ENCODE measurements at places on chromosomes 5 and 9.

GRCh38 chr5:66230551-66230950, 86.5 kb downstream of the SREK1 start:
- no peak for DNase-seq

- DNase-seq = no peak
Observed at GRCh38 chr9:69028754-69029153, 6.8 kb upstream of the FXN start.

- DNase-seq = no peak
Observed at GRCh38 chr5:179836225-179837019, 15.7 kb downstream of the SQSTM1 start.

GRCh38 chr5:114734238-114734637, 372.4 kb downstream of the KCNN2 start:
- no peak for DNase-seq

GRCh38 chr5:22604711-22605110, 248.4 kb downstream of the CDH12 start:
- no peak for DNase-seq

Data from NCI-H510A (cell line).